ENCODE measurements at places on chromosomes 1 and 21.
A peak's percentile ranks its signal among the peaks of the same experiment; 100 is the strongest.

- DNase-seq = no peak
Measured at GRCh38 chr1:84756001-84756400, 65.7 kb upstream of the SSX2IP start.

- no peak for DNase-seq
Measured at GRCh38 chr1:223621312-223621734, 44.2 kb downstream of the CAPN8 start.

DNA sequence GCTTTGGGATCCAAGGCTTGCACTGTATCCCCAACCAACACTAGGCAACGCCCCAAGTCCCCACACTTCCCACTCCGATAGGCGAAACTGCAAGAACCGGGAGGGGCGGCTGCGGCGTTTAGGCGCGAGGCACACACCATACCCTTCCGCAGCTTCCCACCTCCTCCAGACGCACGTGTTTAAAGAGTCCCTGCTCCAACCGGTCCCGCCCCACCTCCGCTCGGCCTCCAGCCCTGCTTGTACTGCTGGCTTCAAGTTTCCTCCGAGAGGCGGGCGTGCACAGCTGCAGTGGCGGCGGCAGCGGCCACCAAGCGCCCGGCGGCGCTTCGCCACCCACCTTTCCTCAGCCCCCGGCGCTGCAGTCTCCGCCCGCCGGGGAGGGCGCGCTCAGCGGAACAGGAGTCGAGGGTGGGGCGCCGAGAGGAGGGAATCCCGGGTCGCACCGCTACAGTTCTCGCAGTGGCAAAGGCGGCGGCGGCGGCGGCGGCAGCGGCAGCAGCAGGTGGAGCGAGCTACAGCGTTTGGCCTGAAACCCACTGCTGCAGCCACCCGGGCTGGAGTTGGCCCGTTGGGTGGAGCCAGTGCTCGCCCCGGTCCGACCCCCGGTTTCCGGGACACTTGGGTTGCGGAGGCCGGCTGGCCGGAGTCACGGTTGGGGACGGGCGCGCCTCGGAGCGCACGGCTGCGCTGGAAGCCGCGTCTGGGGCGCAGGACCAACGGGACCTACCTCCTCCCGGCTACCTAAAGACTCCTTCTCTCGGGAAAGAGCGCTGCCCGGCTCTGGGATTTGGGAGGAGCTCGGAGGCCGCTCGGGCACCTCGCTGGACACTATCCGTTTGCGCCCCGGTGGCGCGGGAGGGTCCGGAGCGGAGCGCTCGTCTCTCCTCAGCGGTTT is at the start of gene CNIH3:
CNIH3 (plus strand) TSS at position 457 of the 895 bp plus-strand sequence. CDS start 858 bp downstream, outside the sequence.
- no peak for DNase-seq

GRCh38 chr1:203142124-203142523 is 14.6 kb downstream of the ADORA1 start:
- DNase-seq = no peak

- DNase-seq = no peak
Measured at GRCh38 chr1:226980122-226980560, 40.0 kb downstream of the COQ8A start.

GRCh38 chr1:222817529-222817928 is 2.7 kb downstream of the DISP1 start:
- no peak for DNase-seq

DNA sequence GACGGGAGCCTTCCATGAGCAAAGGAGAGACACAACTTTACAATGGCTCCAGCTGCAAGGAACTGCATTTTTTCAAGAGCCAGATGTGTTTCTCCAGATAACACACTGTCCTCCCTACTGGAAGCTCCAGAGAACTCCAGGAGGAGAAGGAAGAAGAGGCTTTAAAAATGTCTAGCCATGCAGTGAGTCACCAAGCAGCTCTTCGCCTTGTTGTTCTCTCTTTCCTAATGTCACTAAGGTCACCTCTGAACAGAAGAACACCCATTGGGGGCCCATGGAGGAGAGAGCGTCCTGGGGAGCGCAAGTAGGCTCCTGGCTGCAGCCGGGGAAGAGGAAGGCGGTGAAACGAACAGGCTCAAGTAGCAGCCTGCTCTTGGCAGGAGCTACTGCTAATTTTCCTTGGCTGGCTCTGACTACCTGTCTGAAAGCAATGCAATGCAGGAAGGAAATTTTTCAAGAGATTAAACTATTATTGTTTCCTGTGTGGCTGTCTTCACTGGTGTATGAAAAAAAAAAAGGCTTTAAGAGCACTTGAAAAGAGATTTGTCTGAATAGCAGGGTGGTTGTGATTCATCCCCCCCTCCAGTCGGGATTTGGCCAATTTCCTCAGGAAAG is 321.9 kb downstream of the SETD4 start:
- DNase-seq = no peak

DNA sequence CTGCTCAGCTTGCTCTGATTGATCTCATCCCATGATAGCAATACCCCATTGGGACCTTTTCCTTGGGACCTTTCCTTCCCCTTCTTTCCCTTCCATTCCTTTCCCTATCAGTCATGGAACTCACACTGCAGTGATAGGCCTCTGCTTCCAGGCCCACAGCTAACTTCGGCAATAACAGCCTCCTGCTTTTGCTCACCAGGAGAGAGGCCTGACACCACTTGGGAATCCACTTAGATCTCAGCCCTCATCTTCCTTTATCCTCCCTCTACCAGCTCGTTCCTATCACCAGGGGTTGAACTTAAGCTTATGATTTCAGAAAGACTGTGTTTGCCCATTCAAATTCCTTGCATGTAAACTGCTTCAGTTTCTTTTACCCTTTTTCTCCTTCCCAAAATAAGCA is 11.0 kb upstream of the TIPRL start:
- no peak for DNase-seq

- DNase-seq = no peak
Measured at GRCh38 chr21:29481081-29481480, 182.4 kb downstream of the BACH1 start.

DNA sequence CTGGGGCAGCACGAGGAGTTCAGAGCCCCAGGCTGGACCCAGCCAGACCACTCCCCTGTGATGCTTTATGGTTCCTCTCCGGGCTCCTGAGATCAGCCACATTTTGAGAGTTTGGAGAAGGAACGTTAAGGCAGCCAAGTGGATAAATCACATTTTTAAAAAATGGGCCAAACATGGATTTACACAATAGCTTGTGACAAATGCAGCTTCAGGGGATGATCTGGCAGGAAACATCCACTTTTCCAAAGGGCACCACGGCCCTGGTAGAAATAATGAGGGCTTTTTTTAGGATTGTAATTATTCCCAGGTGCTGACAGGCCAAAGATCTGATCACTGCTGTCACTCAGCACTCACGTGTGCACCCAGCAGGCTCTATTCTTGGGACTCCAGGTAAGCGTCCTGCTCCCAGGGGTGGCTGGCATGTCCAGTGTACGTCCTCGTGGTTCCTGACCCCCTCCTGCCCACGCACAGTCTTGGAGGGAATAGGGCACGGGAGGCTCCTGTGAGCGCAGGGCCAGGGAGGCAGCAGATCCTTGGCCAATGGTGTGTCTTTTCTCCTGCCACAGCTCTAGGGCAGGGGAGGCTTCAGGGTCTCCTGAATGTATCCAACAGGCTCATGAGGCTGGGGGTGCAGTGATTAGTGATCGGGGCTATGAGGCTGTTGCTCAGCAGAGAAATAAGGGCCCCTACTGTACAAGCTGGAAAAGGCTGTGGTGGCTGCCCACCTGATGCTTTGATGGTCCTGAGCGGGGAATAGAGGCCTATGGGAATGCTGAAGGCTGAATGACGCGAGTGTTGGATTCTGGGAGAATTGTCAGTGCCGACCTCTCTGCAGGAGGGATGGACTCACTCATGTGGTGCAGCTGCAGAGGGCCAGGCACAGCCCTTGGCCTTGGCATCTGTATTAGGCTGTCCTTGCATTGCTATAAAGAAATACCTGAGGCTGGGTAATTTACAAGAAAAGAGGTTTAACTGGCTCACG is 415.7 kb downstream of the PTPRU start:
- DNase-seq = no peak

- peak; percentile 45 for DNase-seq
Measured at GRCh38 chr1:61056573-61057439, 25.6 kb upstream of the NFIA start.

DNA sequence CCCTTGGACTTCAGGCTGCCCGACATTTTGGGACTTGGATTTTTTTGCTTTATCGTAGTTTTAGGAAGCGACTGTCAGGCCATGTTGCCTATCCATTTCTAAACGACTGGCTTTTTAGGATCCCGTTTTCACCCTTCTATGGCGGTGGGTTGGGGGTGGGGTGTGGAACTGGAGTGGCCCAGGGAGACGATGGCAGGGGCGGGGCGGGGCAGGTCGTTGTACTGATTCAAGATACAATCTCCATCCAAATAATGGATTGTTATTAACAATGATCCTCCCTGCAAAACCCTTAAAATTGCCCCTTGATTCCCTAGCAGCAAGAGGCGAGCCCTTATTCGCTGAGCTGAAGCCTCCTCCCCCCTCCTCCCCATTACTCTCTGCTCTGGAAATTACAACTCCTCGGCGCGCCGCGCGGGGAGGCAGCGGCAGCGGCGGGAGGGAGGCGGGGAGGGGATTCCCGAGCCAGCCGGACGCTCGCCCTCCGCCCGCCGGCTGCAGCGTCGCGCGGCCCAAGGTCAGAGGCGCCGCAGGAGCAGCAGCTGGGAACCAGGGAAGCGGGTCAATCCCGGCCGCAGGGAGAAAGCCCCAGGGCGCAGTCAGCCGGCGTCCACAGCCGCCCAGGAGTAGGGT is at the start of gene TRIM67:
TRIM67 (plus strand) TSS at position 392 of the 630 bp plus-strand sequence. CDS start 912 bp downstream, outside the sequence.
- DNase-seq = no peak

GRCh38 chr1:15065736-15066135 is 87.8 kb upstream of the TMEM51 start:
- DNase-seq = no peak

All from CD4-positive, alpha-beta T cell treated with Interleukin-4 for 1 hour (primary cell).